A673 (cell line): ENCODE measurements at places on chromosomes 7 and 10.

DNA sequence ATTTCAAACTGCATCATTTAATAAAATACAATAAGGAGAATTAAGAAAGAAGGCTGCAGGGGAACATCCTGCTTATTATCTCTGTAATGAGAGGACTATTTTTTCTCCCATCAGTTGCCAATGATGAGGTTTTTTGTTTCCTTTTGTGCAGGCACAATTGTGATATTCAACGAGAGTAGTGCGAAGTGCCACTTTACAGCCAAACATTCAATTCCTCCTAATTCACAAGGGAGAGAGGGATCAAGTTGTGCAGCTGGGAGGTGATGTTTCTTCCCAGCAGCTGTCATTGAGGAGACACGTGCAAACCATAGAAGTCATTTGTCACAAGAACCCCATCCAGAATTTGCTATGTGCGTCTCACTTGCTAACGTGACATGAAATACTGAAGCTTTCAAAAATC lies 81.6 kb upstream of the ICA1 start:
- no peak for DNase-seq

DNA sequence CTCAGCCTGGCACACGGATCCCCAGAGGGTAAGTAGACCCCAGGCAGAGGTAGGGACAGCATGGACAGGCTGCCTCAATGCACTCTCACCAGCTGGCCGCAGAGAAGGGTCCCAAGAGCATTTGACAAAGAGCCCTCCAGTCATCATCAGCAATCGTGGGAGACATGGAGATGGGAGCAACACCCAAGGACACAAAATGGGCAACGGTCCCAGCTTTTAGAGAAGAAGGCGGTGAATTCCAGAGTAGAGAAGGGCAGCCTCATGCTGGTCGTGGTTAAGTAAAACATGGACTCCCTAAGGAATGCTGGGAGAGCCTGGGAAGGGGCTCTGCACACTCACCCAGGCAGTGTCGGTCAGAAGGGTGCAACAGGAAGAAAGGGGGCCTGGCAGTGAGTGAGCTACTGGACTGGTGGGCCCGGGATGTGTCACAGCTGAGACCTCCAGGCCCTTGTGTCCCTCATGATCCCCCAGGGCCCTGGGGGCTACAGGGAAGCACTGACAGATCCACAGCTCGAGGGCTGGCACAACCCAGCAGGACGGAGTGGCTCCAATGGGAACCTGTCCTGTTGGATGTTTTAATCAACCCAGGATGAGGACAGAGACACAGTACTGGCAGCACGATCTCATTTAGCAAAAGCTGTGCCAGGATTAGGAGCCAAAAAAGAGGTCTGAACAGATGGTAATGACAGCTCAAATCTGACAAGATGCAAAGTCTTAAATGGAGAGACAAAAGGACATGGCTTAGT lies 147.1 kb downstream of the NEURL1 start:
- no peak for DNase-seq

DNA sequence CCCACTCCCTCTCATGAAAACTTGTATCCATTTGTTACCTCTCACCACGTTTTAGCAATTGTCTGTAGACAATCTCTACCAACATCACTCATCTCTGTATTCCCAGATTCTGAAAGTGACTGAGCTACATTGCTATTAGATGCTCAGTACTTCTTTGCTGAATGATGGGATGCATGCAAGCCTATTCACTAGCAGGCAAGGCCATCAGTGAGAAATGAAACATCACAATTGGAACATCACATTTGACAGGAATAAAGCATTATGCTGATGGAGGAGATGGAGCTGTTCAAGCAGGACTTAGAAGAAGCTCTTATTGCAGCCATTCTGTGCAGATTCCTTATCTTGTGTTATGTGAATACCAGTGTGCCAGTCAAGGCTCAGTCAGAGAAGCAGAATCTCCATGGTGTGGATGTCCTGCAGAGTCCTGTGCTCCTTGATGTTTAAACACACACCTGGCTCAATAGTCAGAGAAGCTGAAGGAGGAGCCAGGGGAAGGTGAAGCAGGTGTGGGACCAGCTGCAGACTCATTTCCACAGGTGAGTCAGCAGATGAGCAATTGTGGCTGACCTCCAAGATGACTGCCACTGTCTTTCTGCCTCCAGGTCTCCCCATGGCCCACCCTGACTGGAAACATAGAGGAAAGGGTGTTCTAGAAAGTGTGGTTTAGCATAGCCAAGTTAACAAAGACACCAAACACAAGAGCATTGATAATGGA lies 965.5 kb downstream of the GRID1 start:
- DNase-seq = no peak

DNA sequence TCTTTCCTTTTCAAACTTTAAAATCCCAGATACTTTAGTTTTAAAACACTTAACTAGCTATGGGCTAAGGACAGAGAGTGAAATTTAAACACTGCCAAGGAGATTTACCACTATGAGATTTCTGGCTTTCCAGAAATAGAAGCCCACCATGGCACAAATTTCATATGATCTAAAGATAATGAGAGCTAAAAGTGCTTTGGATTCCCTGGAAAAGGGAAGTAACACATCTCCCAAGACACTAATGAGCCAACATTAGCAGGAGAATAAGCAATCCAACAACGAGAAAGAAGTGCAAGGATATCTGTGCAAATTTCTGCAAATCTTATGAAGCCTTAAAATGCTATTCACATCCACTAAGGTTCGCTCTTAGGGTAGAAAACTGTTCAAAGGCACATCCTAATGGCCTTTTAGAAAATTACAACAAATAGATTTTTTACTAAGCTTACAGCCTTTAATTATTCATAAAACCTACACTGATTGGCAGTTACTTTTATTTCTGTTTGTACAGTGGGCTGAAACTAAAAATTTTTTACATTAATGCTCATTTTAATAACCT lies 100.3 kb downstream of the RAPGEF5 start:
- peak; percentile 36 for DNase-seq

DNA sequence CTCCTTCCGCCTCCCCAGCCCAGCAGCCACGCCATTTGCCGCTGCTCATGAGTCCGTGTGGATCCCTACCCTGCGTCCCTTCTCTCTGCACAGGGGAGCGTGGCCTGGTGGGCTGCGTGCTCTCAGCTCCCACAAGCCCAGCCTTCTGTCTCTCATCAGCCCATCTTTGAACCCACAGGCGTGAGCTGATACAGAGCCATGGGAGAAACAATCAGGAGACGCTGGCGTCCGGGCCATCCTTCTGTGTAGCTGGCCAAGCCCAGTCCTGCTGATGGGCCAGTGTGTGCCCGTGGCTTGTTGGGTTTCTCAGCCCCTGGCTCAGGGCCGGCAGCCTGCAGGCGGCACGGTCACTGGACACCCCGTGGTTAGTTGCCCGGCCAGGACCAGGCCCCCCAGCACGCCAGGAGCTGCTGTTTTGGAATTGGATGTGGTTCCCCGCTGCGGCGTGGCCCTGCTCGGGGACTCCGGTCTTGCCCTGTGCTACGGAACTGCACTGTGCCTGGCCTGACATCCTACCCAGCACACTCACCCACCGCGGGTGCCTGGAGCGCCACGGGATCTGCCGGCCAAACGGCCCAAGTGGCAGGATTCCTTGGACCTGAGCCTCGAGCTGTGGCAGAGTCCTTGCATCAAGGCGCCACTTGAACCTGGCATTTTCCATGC lies 88.9 kb downstream of the ELFN1 start:
- DNase-seq = no peak

- no peak for DNase-seq
Measured at GRCh38 chr10:48811917-48812316, 127.2 kb downstream of the WDFY4 start.

- no peak for DNase-seq
Measured at GRCh38 chr10:20708305-20708704, 188.8 kb downstream of the NEBL start.

GRCh38 chr7:21883069-21883468 lies 62.6 kb downstream of the CDCA7L start:
- no peak for DNase-seq

DNA sequence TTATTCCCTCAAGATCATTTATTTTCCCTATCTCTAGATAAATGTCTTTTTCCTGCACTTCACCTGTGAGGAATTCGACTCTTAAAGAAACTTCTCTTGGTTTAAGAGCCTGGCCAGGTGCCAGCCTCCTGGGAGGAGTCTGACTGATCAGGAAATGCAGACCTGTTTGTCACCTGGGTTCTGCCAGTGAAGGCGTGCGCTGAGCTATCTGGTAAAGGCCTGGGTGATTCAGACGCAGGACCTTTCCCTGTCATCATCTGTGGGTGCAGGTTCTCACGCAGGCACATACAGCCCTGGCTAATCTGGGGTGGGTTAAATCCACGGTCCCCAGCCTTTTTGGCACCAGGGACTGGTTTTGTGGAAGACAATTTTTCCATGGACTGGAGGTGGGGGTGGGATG lies 65.3 kb upstream of the AQP1 start:
- no peak for DNase-seq

GRCh38 chr10:972763-973162 lies 15.5 kb upstream of the GTPBP4 start:
- DNase-seq = no peak

DNA sequence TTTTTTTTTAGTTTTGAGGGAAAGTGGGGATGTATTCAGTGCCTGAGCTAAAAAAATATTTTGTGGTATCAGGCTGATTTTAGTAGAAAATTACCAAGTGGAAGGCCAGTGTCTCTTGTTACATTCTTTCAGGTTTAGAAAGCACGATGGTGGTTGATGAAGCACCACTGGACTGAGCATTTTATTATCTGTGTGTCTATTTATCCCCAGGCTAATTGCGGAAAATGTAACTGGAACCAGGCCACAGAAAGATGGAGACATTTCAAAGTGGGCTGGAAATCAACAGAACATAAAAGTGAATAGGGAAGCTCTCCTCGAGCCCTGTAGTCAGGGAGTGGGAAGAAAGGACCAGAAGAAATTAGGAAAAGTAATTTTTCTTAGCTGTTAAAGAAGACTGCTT lies 261.0 kb downstream of the STK31 start:
- DNase-seq = no peak

DNA sequence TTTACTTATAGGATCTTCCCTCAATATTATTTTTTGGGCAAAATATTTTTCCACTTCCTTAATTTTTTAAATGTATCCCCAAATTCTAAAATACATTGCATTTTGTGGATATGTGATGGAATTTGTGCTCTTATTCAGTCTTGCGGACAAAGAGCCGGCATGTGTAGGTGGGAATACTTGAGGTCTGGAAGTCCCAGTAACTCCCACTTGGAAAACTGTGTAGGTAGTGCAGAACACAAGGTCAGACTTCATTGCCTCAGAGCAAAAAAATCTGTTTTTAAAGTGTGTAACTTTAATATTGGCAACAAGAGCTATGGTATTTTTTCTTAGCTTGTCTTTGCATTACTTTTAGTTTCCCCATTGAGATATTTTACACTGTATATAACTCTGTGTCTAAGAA lies 68.5 kb upstream of the SEMA3A start:
- DNase-seq = no peak

DNA sequence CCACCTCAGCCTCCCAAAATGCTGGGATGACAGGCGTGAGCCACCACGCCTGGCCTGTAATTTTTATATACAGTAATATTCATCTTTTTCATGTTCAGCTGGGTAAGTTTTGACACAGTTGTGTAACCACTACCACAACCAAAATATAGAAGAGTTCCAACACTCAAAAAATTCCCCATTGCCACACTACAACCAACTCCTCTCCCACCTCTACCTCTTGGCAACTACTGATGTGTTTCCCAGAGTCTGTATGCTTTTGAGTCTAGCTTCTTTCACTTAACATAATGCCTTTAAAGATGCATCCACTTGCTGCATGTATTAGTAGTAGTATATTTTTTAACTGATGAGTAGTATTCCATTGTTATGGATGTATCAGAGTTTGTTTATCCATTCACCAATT lies 90.7 kb downstream of the SRPK2 start:
- no peak for DNase-seq
